ENCODE measurements at places on chromosomes 11 and 22.

DNA sequence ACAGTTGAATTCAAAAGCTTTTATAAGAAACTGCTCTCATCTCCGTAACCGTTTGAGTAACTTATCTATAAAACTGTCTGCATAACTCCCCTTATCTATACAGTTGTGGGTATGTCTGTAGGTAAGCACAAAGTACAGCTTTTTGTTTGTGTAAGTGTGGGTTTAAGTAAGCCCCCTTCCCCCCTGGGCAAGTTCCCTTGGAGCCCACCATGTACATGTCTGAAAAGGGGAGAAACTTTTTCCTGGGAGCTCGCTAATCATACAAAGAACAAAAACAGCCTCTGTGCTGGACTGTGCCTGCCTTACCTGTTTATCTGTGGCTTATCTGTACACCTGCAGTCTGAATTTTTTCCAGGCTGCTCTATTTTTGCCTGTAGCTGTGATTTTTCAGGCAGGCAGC, 36.3 kb upstream of the TMEM45B start:
- DNase-seq = no peak

DNA sequence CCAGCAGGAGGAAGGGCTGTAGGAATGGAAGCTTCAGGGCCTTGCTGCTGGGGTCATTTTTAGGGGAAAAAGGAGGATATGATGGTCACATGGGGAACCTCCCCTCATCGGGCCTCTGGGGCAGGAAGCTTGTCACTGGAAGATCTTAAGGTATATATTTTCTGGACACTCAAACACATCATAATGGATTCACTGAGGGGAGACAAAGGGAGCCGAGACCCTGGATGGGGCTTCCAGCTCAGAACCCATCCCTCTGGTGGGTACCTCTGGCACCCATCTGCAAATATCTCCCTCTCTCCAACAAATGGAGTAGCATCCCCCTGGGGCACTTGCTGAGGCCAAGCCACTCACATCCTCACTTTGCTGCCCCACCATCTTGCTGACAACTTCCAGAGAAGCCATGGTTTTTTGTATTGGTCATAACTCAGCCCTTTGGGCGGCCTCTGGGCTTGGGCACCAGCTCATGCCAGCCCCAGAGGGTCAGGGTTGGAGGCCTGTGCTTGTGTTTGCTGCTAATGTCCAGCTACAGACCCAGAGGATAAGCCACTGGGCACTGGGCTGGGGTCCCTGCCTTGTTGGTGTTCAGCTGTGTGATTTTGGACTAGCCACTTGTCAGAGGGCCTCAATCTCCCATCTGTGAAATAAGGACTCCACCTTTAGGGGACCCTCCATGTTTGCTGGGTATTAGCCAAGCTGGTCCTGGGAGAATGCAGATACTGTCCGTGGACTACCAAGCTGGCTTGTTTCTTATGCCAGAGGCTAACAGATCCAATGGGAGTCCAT, 14.1 kb downstream of the IL10RA start:
- DNase-seq = no peak

GRCh38 chr11:88569342-88569741, 231.8 kb upstream of the CTSC start:
- no peak for DNase-seq

GRCh38 chr22:42791721-42792452, 65.2 kb downstream of the ARFGAP3 start:
- no peak for DNase-seq

DNA sequence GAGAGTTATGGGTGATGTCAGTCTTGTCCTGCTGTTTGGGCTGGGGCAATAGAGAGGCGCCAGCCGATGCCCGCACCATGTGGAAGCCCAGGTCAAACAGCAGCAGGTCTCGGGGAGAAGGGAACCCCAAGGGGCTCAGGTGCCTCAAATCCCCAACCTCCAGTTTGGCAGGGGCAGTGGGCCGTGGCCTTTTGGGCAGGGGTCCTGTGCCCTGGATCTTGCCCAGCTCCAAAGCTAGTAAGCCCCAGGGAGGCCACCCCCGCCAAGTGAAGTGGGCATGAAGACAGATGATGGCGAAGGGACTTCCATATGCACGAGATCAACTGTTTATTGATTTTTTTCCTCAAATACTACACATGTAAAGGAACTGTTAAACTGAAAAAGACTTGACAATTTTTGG, 12.4 kb upstream of the ARFGAP3 start:
- DNase-seq = no peak

DNA sequence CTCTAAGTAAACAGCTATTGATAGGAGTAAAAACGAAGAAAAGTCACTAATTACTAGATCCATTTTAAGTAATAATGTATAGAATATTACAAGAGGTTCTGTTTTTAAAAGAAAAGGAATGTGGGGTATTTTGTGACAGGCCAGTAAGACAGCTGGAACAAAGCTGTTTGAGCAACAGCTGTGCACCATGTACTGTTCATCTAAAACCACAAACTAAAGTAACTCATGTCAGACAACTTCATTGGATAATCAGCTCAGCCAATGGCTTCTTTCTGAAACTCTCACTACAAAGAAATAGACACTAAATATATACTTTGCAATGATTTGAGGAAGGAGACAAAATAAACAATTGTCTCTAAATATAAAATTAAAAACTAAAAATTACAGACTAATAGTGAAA, 16.1 kb downstream of the RRAS2 start:
- DNase-seq = no peak

DNA sequence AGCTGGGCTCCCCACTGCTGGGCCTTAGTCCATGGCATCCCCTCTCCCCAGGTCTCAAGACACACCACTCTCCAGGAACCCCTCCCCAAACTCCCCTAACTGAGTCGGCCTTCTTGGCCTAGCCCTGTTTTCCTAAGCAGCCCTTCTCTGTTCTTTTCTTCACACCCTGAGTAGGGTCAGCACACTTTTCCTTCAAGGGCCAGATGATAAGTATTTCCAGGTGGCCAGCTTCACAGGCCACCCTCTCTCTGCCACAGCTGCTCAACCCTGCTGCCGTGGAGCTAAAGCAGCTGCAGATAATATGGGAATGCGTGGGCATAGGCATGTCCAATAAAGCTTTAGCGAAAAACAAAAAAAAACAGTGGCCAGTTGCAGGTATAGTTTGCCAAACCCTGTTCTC, 24.1 kb downstream of the DGCR2 start:
- no peak for DNase-seq

GRCh38 chr11:84902445-84902844, 724.7 kb downstream of the DLG2 start:
- DNase-seq = no peak

GRCh38 chr11:119282495-119282894, 34.4 kb downstream of the MCAM start:
- DNase-seq = no peak

DNA sequence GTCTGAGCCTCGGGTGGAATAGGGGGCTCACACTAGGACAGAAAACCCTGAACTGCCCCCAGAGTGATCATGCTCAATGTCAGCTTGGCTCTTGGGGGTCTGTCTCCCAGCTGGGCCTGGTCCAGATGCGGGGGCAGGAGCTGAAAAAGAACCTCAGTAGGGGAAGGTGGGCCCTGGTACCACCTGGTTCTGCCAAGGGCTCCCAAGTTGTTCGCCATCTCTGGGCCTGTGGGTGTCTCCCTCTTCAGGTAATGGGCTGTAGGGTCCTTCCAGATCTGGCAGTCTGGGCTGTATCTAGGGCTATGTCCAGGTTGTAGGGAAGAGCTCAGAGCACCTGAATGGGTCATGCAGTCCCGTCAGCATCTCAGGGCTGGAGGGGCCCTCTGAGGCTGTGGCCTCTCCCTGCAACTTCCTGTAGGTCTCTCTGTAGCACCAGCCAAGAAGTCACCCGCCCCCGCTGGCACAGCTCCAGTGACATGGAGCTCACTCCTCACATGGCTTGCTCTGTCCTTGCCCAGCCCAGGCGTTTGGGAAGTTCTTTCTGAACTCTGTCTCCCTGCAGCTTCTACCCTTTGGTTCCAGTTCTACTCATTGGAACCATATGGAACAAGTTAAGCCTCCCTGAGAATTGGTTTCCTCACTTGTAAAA, 33.0 kb upstream of the SOX10 start:
- no peak for DNase-seq

DNA sequence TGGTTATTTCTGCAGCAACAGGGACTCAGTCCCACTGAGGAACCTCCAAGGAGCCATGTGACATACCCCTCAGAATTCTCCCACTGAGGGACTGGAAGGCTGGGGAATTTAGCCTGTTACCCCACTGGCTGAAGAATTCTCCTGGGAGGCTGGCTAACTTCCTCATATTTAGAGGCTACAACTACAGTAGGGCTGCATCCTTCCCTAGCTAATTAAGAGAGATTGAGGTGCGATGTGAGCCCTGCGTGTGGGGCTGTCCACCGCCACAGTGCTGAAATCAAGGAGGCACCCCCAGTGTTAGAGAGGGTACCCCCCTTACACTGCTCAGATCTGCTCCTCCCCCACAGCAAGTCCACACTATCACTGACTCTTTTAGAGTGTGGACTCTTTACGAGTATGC, 21.1 kb downstream of the EIF3F start:
- DNase-seq = no peak

GRCh38 chr22:11598492-11599440, 3929.2 kb upstream of the OR11H1 start:
- DNase-seq = no peak

GRCh38 chr11:4921796-4922195, 2.3 kb downstream of the OR51G1 start:
- DNase-seq = no peak
